T-helper 22 cell (primary cell): ENCODE measurements at places on chromosomes 7 and 10.

GRCh38 chr10:86599041-86599440 is 55.3 kb upstream of the OPN4 start:
- no peak for DNase-seq

- no peak for DNase-seq
Observed at GRCh38 chr10:89301721-89302445, at the start of gene IFIT2. TSS of gene IFIT2 (plus strand) at chr10:89302046. CDS start at chr10:89302124, 78 bp downstream.

DNA sequence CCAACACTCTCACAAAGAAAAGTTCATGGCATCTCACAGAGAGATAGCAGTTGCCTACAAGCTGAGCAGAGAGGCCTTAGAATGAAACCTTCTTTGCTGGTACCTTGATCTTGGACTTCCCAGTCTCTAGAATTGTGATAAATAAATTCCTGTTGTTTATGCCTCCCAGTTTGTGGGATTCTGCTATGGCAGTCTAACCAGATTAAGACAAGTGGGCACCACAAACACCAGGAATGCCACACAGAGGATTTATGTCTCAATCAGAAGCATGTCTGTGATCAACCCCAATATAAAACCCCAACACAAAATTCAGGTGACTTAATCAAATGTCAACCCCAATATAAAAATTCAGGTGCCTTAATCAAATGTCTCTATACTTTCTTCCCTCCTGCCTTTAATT is 581.3 kb downstream of the XPNPEP1 start:
- DNase-seq: no peak

- no peak for DNase-seq
Observed at GRCh38 chr10:15751046-15751445, 31.3 kb upstream of the ITGA8 start.

GRCh38 chr7:134896073-134896472 is 90.2 kb upstream of the AGBL3 start:
- no peak for DNase-seq

GRCh38 chr7:41887416-41887815 is 184.5 kb upstream of the INHBA start:
- no peak for DNase-seq

DNA sequence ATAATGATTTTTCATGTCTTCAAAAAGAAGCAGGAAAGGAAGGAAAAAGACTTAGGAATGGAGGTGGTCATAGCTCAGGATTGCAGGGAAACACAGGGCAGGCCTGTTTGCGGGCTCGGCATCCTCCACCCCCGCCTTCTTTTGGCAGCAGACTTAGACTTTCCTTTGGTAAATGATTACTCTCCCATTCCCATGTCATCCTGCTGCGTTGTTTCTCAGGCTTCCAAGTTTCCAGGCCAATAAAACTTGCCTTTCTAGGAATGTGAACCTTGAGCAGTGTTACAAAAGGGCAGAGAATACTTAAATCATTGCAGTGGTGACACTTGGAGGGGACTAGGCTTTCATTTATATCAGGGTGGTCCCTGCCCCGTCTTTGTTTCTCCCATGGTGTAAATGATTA is 34.0 kb upstream of the DGKB start:
- no peak for DNase-seq

GRCh38 chr10:114359041-114359952 is 45.0 kb downstream of the AFAP1L2 start:
- no peak for DNase-seq

GRCh38 chr10:95266674-95267095 is 24.1 kb downstream of the PDLIM1 start:
- no peak for DNase-seq

GRCh38 chr10:112539340-112539739 is 92.3 kb downstream of the VTI1A start:
- DNase-seq: no peak

DNA sequence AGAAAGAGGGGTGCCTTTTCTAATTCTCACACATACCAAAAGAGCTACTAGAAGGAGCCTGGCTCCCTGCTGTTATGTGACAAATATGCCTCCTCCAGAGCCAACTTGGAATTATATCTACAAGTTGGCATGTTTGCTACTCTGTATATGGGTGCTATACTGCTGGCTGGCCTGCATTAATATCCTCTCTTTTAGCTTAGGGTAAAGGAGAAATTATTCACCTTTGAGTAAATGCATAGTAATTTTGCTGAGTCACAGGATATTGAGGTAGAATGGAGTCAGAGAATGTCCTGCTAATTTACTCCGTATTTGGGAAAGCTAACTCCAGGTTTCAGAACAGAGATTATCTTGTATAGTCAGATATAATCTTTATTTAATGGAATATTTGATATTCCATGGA is 24.2 kb upstream of the LIPN start:
- DNase-seq: no peak

- DNase-seq: no peak
Observed at GRCh38 chr7:15862781-15863165, 176.3 kb upstream of the MEOX2 start.

DNA sequence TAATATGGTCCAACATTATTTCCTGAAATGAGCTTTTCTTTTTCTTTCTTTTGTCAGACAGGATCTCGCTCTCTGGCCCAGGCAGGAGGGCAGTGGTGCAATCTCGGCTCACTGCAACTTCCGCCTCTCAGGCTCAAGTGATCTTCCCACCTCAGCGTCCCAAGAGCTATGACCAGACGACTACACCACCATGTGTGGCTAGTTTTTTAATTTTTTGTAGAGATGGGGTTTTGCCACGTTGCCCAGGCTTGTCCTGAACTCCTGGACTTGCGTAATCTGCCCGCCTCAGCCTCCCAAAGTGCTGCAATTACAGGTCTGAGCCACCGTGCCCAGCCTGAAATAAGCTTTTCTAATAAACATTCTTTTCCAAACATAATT is 48.6 kb downstream of the CUL2 start:
- no peak for DNase-seq

DNA sequence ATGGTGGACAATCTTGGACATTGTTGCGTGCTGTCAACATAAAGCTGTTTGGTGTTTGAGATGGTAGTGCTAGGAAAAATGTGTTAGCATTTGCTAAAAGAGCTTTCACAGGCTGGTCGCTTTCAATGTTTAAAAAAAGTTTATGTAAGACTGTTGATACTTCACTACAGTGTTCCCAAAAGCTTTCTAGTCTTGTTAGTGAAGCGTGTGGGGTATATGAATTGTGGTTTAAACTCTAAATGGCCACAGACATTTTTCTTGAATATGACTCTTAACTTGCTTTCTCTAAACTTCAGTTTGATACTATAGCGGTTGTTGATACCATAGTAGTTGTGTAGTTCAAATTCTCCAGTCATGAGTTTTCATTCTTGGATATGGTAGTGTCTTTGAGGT is 44.9 kb downstream of the MCU start:
- DNase-seq: no peak

- no peak for DNase-seq
Observed at GRCh38 chr7:40840990-40841389, 706.2 kb downstream of the SUGCT start.

GRCh38 chr7:28201131-28201530 is 20.5 kb upstream of the JAZF1 start:
- DNase-seq: no peak
